Fibroblast of upper back skin (primary cell): ENCODE measurements at places on chromosomes 6 and 20.

GRCh38 chr20:62924442-62925075, 1.7 kb downstream of the DIDO1 start:
- DNase-seq: peak; percentile 31

DNA sequence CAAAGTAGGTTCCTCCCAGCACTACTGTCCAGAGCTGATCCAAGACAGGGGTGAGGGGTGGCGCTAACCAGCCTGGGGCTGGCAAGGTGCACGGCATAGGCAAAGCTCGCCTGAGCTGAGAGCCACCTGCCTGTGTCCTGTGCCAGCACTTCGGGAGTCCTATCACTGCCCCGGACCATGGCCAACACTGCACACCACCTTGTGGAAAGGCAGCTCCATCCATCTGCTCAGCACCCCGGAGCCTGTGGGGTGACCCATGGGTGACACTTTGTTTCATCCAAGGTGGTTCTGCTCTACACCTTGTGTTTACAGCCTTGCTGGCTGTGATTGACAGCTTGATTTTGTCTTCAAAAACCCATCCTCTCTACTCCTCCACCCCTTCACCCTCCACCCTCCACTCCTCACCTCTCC, 32.9 kb upstream of the GATA5 start:
- no peak for DNase-seq

GRCh38 chr6:16058201-16058928, 70.5 kb upstream of the MYLIP start:
- peak; percentile 4 for DNase-seq

DNA sequence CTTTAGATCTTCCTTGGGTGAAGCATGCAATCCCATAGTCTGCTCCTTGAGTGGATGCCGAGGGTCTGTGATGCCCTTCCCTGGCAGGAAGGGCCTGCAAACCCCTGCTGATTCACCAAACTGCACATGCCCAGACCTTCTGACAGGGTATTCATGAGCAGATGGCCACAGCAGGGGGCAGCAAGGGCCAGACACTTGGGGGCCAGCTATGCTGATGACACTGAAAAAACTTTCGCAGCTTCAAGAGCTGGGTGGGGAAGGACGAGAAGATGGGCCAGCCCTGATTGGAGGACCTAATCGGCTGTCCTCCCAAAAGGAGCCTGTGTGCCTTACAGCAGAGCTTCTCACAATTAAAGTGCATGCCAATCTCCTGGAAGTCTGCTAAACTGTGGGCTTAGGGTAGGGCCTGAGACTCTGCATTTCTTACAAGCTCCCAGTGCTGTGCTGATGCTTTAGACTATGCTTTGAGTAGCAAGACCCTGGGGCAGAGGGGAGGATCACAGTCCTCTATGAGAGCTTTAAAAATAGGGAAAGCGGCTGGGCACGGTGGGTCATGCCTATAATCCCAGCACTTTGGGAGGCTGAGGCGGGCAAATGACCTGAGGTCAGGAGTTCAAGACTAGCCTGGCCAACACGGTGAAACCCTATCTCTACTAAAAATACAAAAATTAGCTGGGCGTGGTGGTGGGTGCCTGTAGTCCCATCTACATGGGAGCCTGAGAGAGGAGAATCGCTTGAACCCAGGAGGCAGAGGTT, 15.2 kb upstream of the GDAP1L1 start:
- DNase-seq: no peak

DNA sequence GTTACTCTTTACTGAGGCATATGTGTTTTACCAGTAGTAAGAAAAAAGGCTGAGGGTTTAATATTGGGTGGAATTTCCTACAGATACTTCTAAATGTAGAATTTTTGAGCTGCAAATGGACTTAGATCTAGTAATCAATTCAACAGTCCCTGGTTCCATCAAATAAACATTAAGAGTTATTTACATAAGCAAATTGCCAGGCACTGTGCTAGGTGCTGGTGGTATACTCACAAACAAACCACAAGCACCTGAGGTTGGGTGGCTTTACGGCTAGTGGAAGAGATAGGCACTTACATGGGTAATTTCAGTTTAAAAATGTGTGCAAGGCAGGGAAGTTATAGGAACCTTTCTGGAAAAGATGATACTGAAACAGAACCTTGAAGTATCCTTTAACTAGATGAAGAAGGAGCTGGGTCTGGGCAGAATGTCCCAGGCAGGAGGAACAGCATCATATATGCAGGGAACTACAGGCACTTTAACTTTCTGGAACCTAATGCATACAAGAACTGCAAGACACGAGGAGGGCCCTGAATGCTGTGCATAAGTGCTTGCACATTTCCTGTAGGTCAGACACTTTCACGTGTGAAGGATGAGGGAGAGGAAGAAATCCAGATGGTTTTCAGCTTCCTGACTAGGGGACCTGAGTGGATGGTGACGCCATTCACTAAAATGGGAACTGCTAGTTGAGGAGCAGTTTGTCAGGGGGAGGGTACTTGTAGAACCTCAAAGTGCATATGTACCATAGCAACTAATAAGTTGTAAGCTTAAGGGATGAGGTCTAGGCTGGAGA, 4.5 kb downstream of the CCN6 start:
- DNase-seq: no peak

GRCh38 chr6:89927264-89927663, 33.0 kb downstream of the GJA10 start:
- no peak for DNase-seq

- no peak for DNase-seq
Observed at GRCh38 chr6:74967821-74968220, 238.0 kb downstream of the COL12A1 start.
